ENCODE measurements at places on chromosomes 16 and 17.
A peak's percentile ranks its signal among the peaks of the same experiment; 100 is the strongest.

DNA sequence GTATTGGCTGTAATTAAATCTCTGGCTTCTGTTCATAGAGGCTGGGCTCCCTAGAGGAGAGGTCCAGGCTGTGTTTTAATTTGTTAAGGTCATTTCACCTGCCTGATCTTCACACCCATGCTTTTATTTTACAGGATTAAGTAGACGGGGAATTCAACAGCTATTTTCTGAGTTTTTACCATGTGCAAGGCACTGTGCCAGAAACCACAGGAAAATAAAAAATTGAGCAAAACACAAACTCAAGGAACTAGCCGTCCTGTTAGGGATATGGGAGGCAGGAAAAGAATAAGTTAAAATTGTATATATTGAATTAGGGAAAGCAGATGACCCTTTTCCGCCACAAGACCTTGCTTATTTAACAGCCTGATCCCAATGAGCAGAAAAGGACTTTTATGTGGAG, 29.1 kb downstream of the HS3ST3A1 start:
- no peak for DNase-seq

GRCh38 chr17:31158746-31159377, 64.1 kb downstream of the NF1 start:
- no peak for DNase-seq

DNA sequence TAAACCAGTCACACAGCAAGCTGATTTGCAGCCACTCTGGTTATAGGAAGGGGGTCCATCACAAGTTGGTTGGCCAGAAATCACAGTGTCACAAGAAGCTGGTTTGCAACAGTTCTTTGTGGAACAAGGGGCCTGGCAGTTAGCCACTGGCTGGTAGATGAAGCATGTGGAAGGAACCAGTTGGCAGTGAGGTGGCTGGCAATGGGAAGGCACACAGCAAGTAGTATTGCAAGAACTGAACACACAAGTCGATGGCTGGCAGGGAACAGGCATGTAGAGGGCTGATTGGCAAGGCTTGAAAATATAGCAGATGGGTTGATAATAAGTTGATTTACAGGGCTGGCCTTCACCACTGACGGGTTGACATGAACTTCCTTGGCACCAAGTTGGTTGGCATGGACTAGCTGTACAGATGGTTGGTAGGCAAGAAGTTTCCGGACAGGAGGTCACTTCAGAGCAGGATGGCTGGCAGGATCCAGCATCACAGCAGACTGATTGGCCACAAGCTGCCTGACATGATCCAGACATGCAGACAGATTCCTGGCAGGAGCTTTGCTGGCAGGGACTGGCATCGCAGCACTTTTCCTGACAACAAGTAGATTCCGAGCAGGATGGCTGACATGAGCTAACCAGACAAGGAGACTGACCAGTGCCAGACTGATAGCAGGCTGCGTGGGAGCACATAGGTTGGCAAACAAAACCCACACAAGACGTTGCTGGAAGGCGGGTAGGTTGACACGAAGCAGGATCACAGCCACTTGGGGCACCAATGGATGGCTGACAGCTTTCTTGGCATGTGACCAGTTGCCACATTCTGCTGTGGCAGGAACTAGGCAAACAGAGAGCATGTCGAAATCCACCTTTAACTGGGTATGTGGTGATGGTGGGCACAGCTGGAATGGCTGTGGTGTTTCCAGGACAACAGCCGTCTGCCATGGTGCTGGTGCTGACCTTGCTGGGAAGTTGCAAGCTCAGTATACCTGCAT, at the start of gene KRTAP29-1:
KRTAP29-1 (minus strand) TSS at position 936 of the 986 bp plus-strand sequence; CDS start at position 936, 0 bp downstream.
- no peak for DNase-seq

DNA sequence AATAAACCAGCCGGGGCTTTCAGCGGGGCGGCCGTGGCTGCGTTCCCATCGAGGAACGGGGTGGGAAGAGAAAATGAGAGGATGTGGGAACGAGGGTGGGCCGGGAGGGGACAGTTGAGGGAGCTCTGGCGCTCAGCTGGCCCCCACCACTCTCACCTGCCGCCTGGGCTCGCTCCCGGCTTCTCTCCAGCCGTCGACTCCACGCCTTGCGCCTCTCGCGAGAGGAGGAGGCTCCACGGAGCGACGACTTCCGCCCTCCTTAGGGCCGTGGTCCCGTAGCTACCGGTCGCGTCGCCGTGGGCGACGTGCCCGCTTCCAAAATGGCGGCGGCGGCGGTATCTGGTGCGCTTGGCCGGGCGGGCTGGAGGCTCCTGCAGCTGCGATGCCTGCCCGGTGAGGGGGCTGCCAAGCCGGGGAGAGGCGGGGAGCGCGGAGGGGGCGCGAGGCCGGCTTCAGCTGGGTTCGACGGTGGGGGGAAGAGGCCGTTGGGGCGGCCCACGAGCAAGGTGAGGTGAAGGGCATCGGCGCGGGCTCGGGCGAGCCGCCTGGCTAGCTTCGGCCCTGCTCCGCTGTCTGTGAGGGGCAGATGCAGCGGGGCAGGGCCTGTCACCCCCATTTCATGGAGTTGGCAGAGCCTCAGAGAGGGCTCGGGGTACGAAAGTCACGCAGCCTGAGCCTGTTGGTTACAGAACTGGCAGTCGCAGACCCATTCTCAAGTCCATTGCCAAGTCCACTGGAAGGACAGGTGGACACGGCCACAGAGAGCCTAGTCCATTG, at the start of the genes CIAPIN1 and COQ9:
CIAPIN1 (minus strand) TSS at position 200 of the 777 bp plus-strand sequence. CDS start 6,457 bp downstream, outside the sequence.
COQ9 (plus strand) TSS at position 294 of the 777 bp plus-strand sequence; CDS start at position 321, 27 bp downstream.
- peak; percentile 88 for DNase-seq

- no peak for DNase-seq
Measured at GRCh38 chr16:84373907-84374489, 5.7 kb downstream of the ATP2C2 start.

GRCh38 chr16:69319826-69320739, 8.9 kb downstream of the VPS4A start:
- DNase-seq, result no peak

DNA sequence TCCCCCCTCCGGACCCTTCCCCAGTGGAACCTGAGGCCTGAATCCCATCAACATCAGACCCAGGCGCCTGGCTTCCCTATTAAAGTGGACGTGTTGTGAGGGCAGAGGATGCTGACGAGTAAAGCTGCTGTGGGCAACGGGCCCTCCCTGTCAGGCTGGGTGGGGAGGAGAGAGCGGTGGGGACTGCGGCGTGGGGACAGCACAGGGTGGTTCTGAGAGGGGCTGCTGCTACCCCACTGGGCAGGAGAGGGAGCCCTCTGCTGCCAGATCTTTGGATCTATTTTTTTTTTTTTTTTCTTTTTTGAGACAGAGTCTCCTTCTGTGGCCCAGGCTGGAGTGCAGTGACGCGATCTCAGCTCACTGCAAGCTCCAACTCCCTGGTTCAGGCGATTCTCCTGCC, 5.9 kb downstream of the CA5A start:
- no peak for DNase-seq

- DNase-seq, result no peak
Measured at GRCh38 chr16:57469046-57469445, 6.6 kb downstream of the POLR2C start.

- DNase-seq, result no peak
Measured at GRCh38 chr17:50954641-50955121, 88.5 kb upstream of the TOB1 start.

DNA sequence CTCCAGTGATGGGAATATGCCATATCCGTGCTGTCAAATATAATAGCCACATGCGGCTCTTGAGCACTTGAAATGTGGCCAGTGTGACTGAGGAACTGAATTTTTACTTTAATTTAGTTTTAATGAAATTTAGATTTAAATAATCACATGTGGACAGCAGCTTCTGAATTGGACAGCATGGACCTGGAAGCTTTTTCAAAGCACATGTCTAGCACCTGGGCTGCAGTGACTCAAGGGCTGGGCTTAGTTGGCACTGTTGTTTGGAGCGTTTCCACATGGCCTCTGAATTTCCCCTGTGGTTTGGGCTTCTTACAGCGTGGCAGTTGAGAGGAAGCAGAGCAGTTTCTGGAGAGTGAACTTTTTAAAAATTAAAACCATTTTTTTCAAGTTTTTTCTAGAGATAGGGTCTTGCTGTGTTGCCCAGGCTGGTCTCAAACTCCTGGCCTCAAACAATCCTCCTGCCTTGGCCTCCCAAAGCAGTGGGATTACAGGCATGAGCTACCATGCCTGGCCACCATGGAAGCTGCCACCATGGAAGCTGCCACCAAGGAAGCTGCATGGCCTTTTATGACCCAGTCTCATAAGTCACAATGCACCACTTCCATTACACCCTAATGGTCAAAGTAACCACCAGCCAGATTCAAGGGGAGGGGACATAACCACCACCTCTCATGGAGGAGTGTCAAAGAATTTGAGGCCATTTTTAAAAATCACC, 6.7 kb upstream of the TOB1 start:
- DNase-seq, result no peak

GRCh38 chr16:75578725-75579124, 12.5 kb downstream of the GABARAPL2 start:
- no peak for DNase-seq

GRCh38 chr16:1047801-1048200, 24.7 kb upstream of the SSTR5 start:
- DNase-seq, result no peak

DNA sequence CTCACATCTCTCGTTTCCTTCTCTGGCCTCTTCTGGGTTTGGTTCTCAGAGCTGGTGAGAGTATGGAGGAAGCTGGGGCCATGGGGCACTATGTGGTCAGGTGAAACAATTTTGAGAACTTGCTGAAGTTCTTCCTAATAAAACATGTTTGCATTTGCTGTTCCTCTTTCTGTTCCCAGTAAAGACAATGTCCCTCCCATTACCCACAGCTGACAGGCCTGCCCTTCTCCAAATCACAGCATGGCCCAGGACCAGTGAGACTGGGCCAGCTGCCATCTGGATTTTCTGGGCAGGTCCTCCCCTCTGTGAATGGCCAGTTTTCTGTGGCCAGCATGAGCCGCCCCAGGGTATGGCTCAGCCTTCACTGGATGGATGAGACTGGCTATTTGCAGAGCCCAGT, at the start of gene CD300H:
CD300H (minus strand) TSS at position 113 of the 400 bp plus-strand sequence.
- no peak for DNase-seq

- DNase-seq, result no peak
Measured at GRCh38 chr17:75544250-75544649, 18.8 kb downstream of the LLGL2 start.

- DNase-seq, result no peak
Measured at GRCh38 chr17:28725166-28725659, 820 bp downstream of the TLCD1 start.

DNA sequence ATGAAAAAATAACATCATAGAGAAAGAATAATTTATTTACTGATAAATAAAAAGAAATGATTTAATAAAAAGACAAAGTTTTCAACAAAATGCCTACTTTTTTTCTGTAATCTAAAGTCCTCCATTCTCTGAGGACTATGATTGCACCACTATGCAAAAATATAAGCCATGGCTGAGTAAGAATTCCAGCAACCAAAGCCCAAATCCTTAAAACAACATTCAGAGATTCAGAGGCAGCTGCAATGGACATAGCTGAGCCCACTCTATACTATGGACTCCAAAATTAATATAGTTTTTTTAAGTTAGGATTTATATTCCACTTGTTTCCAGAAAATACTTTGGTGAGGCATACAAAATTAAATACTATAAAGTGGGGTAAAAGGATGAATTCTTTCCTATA, 169.5 kb upstream of the C17orf78 start:
- no peak for DNase-seq

- DNase-seq, result no peak
Measured at GRCh38 chr16:1057252-1057932, 15.2 kb upstream of the SSTR5 start.

DNA sequence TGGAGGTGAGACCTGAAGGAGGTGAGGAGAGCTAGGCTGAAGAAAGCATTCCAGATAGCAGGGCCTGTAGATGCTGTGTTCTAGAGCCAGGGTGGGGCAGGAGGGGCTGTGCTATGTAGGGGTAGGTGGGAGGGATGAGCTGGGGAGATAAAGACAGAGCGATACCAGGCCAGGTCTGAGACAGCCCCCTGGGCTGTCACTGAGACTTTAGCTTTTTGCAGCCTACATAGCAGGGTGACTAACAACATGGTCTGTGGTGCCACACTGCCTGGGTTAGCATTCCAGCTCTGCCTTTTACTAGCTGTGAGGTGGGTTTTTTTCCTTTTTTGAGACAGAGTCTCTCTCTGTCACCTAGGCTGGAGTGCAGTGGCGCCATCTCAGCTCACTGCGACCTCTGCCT, 14.3 kb downstream of the NUP85 start:
- DNase-seq, result no peak

DNA sequence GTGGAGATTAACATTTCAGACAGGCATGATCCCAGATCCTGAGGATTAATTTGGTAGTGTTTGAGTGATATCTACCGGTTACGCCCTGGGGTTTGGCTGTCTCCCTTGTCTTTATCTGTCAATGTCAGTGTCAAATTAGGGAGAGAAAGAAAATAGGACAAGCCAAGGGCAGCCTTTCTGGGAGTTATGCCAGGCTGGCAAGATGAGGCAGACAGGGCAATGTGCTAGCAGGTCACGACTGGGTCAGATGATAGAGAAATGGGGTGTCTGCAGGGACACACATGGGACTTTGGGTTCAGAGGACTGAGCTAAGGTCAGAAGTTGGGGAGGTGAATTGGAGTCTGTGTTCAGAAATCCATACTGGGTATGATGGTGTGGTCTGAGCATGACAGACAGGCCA, 27.4 kb upstream of the LYRM9 start:
- no peak for DNase-seq
